Fibroblast of gingiva (primary cell): ENCODE measurements at places on chromosomes 2 and 18.

DNA sequence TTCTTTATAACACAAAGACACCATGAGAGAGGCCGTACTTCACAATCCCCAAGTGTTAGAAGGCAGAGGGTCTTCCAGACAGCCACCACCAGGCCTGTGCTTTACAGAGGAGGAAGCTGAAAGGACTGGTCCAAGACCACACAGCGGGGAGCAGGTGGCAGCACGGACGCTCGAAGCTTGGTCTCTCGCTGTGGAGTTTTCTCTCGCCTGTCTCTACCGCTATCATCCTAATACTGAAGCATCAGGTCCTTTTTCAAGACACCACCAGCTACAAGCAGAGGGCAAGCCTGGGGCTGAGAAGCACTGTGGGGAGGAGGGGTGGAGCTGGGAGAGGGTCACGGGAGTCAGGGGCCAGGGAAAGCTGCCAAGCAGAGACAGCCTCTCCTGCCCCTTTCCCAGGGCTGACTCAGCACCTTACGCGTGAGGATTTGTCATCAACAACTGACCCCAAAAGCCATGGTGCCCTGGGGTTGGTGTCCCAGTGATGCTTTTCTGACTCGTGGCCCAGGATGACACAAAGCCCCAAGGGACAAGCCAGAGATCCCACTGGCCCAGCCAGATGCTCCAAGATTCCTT, 31.9 kb upstream of the FOSL2 start:
- peak; percentile 53 for DNase-seq

DNA sequence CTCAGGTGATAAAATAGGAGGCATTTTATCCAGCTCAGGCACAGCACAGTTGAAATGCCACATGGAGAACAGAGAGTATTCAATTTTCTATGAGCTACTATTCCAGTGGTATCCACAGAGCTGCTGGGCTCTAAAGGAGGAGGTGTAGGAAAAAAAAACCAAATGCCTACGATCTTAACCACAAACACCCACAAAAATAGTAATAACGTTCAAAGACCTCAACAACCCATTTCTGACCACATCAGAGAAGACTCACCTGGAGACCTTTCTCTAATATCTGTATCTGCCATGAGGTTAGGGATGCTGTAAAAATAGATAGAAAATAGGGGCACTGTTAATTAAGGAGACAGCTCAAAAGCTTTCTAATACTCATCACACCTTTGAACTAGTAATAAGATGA, 294.6 kb upstream of the PARD3B start:
- DNase-seq: no peak

DNA sequence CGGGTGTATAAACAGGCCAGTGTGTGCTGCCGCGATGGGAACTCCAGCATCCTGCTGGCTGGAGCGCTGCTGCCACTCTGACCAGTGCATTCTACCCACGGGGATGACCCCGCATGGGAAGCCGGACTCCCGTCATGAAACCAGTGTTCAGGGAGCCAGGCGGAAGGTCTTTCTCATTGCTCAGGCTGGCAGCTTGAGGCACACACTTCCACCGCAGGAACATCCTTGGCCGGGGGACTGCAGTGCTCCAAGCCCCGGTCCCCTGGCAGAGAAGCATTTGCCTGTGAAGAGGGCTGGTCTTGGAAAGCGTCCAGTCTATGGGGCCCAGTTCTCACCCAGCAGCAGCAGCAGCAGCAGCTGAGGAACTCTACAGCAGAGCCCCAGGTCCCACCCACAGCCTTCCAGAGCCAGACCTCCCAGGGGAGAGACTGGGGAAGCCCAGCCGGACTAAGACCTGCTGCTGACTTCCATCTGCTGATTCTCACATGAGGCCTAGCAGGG, 235.9 kb downstream of the KLHL29 start:
- DNase-seq: peak; percentile 21

- DNase-seq: peak; percentile 49
These were observed 41.9 kb upstream of the SCN9A start for GRCh38 chr2:166417669-166418068.

GRCh38 chr2:202479090-202479489, 103.0 kb downstream of the BMPR2 start:
- DNase-seq: no peak

- no peak for DNase-seq
These were observed 2.3 kb downstream of the RFTN2 start for GRCh38 chr2:197673106-197673505.

GRCh38 chr18:8695932-8696517, 9.3 kb upstream of the MTCL1 start:
- DNase-seq: no peak

DNA sequence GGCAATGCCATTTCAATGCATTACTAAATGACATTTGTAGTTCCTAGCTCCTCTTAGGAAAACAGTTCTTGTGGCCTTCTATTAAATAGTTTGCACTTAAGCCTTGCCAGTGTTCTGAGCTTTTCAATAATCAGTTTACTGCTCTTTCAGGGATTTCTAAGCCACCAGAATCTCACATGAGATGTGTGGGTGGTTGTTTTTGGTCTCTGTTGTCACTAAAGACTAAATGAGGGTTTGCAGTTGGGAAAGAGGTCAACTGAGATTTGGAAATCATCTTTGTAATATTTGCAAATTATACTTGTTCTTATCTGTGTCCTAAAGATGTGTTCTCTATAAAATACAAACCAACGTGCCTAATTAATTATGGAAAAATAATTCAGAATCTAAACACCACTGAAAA, 45.3 kb downstream of the HADHB start:
- no peak for DNase-seq

DNA sequence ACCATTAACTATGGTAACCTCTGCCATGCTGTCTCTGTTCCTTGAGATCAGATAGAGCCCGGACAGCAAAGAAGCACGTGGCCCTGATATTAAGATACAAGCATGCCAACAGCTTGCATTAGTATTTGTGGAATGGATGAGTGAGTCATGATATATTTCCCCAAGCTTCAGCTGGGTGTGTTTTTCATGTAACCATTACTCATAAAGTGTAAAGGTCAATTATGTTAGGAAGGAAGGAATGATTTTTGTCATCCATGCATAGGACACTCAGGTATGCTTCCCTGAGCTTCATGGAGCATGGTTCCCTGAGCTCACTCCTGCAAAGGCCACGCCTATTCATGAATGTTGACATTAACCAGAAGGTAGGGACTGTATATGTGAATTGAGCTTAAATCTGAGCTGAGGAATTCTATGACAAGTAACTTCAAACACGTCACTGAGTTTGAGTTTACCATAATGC, 74.6 kb downstream of the ARL4C start:
- DNase-seq: peak; percentile 83

DNA sequence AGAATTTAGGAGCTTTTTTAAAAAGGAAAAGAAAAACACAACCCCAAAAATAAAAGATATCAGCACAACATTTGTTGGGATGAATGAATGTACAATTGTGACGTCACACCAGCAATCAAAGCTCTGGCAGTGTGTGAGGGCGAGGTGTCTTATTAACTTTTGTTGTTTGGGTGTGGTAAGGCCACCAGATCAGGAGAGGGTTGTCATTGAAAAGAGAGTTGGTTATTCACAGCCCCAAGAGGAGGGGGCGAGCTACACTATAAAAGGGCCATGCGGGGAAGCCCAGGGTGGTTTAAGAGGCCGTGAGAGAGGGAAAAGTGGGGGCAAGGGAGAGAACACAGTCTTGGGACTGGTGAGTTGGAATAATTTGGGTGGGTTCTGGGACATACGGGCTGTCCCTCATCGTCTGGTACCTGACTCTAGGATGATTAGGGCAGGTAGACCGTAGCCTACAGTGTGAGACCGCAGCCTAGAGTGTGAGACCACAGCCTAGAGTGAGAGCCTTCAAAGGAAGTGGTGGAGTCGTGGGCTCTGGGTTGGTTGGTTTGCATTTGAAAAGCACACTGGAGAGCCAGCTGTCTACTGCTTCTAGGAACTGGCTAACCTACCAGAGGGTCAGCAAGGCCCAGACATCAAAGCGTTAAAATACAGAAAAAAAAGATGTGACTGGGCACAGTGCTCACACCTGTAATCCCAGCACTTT, 128.4 kb downstream of the INO80D start:
- no peak for DNase-seq

GRCh38 chr2:171789956-171790355, 102.7 kb downstream of the DYNC1I2 start:
- DNase-seq: no peak

DNA sequence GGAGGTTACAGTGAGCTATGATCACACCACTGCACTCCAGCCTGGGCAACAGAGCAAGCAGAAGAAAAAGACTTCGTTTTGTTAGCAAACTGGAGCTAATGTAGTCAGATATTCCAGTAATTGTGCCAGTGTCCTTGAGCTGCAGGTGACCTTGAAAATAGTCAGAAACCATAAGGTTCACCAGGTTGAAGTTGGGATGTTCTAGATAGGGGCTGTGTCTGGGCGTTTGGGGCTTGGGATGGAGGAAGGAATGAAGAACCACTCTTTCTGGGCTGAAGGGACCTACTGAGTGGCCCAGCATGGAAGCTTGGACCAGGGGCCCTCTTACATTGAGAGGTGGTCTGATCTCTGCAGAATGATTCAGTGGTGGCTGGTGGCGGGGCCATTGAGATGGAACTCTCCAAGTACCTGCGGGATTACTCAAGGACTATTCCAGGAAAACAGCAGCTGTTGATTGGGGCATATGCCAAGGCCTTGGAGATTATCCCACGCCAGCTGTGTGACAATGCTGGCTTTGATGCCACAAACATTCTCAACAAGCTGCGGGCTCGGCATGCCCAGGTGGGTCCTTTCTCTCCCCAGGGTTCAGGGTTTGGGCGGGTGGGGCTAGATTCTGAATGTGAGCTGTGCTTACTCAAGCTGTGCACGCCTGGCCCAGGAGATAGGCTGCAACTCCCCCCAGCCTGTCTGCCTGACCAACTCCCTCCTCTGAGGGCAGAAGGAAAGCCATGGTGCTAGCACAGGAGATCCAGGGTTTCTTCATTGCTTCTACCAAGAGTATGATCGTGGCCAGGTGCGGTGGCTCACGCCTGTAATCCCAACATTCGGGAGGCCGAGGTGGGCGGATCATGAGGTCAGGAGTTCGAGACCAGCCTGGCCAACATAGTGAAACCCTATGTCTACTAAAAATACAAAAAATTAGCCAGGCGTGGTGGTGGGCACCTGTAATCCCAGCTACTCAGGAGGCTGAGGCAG, 17.1 kb downstream of the CCT7 start:
- no peak for DNase-seq

GRCh38 chr2:207768168-207768865, 1.4 kb downstream of the FZD5 start:
- peak; percentile 39 for DNase-seq
